Activated CD4-positive, alpha-beta memory T cell treated with anti-CD3 and anti-CD28 coated beads, Interleukin-2, amount 10 ng/mL, durations not matched to agents 7 days and 5 days (primary cell): ENCODE measurements at places on chromosomes 6 and 20. TPM values are rescaled to one million over a fixed set of nuclear protein-coding genes. Genes with fewer than 3 reads are reported as not detected.

DNA sequence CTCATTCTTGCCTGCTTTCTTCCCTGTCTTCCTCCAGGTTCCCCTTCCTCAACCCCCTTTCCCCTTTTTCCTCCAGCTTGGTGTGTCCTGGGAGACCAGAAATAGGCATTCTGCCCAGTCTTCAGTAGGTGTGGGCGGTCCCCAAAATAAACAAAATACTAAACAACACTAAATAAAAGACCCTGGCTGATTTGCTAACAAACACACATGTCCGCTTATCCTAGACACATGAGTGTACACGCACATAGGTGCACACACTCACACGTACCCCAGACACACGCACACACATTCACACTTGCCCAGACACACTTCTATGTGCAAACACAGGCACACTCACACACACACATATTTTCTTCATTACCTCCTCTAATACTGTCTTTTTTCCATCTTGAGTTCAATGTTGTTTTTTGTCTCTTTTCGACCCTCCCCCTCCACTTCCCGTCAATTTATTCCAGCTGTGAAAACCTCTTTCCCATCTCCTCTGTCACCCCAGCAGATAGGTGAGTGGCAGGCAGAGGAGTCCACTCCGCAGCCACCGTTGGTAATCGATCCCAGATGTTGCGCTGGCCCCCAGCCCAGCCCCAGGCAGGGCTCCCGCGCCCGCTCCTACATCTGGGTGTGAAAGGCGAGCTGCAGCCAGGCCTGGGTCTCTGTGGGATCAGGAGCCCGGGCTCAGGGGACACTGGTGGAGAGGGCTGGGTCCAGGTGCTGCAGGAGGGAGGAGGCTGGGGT, 56.9 kb upstream of the FOXP4 start:
- no peak overlapping the region for H3K4me3 ChIP-seq
- peaks cover 43% of the 10 kb centered on the region for H3K27me3 ChIP-seq
- H3K27ac ChIP-seq: no peak overlapping the region

DNA sequence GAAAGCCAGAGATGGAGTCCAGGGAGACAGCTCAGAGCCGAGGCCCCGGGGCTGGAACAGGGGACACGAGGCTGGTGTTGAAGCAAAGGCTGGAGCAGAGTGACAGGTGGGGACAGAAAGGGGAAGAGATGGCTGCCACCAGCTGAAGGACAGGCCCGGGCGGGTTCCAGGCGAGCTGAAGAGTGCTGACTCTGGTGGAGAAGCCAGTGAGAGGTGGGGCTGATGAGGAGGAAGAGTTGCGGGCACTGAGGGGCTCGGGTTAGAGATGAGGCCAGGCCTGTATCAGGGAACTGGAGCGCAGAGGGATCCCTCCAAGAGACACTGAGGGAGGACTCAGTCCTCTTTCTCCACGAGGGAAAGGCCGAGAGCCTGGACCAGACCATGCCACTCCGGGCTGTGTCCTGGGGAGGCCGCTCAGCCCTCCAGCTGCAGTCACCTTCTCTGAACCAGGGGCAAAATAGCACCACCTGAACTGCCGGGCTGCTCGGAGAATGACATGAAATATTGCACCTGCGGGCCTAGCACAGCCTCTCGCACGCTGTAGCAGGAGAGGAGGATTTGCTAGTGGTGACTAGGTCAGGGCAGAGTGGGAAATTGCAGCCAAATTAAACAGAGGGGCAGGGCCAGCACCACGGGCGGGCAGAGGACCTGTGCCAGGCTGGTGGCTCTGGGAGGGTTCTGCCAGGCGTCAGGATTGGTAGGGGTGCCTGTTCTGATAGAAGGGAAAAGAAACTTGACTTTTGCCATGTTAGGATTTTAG, 175.9 kb downstream of the ZDHHC14 start:
- no peaks in the 10 kb centered on the region for H3K36me3 ChIP-seq
- H3K4me3 ChIP-seq: no peak overlapping the region
- peaks cover 38% of the 10 kb centered on the region for H3K4me1 ChIP-seq
- no peak for DNase-seq

- no peaks in the 10 kb centered on the region for H3K27me3 ChIP-seq
- no peak overlapping the region for H3K4me3 ChIP-seq
- H3K4me1 ChIP-seq: no peaks in the 10 kb centered on the region
- H3K36me3 ChIP-seq: no peaks in the 10 kb centered on the region
Observed at GRCh38 chr20:63163596-63164483, 52.1 kb downstream of the YTHDF1 start.

DNA sequence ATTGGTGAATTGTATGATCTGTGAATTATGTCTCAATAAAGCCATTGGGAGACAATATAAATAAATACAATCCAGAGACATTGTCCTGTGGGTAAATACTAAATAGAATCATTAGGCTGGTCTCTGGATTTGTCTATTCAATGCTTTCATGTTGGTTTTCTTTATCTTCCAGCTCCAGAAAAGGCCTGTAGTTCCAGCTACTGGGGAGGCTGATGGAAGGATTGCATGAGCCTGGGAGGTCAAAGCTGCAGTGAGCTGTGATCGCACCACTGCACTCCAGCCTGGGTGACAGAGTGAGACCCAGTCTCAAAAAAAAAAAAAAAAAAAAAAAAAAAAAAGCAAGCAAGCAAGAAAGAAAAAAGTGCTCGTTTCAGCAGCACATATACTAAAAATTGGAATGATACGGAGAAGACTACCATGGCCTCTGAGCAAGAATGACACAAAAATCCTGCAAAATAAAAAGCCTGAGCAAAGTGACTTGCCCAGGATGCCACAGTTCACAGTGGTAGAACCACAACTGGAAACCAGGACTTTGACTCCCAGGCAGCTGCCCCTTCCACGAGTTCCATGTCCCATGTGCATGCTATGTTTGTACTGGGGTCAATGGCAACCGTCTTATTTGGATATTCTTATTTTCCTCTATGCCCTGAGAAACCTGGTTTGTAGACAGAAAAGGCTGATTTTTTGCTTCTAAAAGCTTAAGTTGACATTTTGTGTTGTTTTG, 33.6 kb upstream of the GMPR start:
- no peak for DNase-seq
- no peak overlapping the region for H3K4me3 ChIP-seq
- no peak overlapping the region for H3K27ac ChIP-seq
- peaks cover 29% of the 10 kb centered on the region for H3K27me3 ChIP-seq
- H3K4me1 ChIP-seq: peaks cover 2% of the 10 kb centered on the region

SAYSD1 gene
- 10.4 TPM for total RNA-seq

- peaks cover 26% of the 10 kb centered on the region for H3K36me3 ChIP-seq
- peaks cover 47% of the 10 kb centered on the region for H3K4me1 ChIP-seq
- no peaks in the 10 kb centered on the region for H3K27me3 ChIP-seq
- DNase-seq: no peak
Observed at GRCh38 chr20:17614176-17614811, 44.4 kb downstream of the DSTN start.

DNA sequence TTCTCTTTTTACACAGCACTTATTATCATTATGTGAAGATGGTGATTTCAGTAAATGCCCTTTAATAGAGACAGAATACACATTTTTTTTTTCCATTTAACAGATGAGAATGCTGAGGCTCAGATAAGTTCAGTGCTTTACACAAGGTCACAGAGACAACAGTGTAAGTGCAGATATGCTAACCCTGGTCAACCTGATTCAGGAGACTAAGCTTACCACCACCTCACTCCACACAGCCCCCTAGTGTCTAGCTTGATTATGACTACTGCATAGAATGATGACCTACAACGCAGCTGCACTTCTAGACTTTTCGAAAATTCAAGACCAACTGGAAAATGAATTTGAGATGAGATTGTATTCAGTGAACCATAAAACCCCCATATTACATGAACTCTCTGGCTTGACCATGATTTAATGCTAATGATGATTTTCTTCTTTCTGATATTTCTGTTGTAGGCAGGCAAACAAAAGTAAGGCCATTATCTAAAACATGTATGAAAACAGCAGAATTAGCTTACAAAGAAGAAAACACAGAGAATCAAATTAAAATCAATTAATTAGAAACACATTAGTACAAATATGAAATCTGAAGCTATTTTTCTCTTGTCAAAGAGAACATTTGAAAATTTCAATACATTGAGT, 212.1 kb upstream of the PHACTR1 start:
- H3K4me1 ChIP-seq: no peaks in the 10 kb centered on the region
- no peaks in the 10 kb centered on the region for H3K36me3 ChIP-seq
- no peak overlapping the region for H3K27ac ChIP-seq
- DNase-seq: no peak

DNA sequence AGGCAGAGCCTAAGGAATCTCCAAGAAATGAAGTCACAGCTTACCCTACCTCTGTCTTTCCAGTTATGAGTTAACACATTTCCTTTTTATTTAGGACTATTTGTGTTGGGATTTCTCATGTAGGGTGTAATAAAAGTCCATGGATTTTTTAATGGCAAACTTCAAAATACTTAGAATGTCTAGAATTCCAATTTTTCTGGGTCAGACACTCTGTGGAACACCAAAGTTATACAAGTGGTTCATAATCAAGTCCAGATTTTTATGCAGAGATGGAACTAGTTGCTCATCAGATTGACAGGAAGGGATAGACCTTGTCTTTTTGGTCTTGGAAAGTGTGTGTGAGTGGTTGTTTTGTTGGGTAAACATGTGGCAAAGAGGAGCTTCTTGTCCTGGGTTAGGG, 303.5 kb upstream of the RNF24 start:
- no peak overlapping the region for H3K27ac ChIP-seq
- DNase-seq: no peak
- no peaks in the 10 kb centered on the region for H3K4me1 ChIP-seq
- no peaks in the 10 kb centered on the region for H3K36me3 ChIP-seq
- H3K4me3 ChIP-seq: no peak overlapping the region
- peaks cover 6% of the 10 kb centered on the region for H3K27me3 ChIP-seq

ACSS1 gene
- total RNA-seq: 38.3 TPM

- DNase-seq: peak; percentile 77
- no peak overlapping the region for H3K27ac ChIP-seq
- peaks cover 22% of the 10 kb centered on the region for H3K4me1 ChIP-seq
- H3K4me3 ChIP-seq: no peak overlapping the region
- H3K36me3 ChIP-seq: peaks cover 52% of the 10 kb centered on the region
Observed at GRCh38 chr6:37483917-37484785, 15.5 kb downstream of the CCDC167 start.

DNA sequence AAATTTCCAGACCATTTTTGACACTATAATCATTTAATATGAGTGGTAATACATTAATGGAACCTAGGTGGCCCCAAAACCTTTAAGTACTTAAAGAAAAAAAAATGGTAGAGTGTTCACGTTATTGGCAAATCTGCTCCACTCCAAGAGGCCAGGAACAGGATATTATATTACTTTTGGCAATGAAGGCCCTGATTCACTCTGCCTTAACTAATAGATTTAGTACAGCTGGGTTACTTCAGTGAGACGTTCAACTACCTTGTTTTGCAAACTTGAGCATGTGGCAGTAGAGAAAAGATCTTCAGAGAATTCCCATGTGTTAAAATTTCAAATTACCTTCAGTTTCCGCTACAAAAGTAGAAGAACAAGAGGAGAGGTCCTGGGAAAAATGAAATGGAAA, 12.8 kb downstream of the ADNP start:
- H3K4me3 ChIP-seq: no peak overlapping the region
- no peak overlapping the region for H3K27ac ChIP-seq
- no peaks in the 10 kb centered on the region for H3K27me3 ChIP-seq
- peaks cover 53% of the 10 kb centered on the region for H3K4me1 ChIP-seq
- H3K36me3 ChIP-seq: peaks cover 32% of the 10 kb centered on the region

DNA sequence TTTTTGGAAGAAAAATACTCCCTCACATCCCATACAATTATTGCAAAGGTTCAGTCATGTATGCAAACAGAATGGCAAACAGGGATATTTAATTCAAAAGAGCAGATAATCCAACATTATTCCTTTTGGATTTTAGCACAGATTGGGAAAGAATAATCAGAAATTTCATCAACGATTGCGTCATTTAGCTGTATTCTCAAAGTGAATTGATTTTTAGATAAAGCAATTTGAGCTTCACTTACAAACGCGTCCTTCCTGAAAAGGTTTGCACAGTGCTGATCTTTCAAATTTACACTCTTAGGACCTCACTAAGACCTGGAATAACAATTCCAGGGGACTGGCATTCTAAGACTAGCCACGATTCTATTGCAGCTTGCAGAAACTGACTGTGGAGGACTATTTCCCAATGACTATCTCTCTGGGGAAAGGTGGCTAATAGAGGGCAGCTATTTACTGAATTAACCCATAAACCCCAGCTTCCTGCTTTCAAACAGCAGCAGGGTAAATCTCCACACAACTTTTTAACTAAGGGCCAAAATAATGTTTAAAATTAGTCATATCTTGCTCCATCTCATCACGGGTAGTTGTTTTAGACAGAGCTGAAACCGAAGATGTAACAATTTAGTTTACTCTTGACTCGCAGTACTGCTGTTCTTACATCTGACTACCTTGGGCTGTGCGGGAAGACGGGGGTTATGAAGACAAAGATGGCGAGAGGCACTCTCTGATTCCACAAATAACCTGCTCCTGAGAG, 131.2 kb upstream of the FAM184A start:
- no peak overlapping the region for H3K27ac ChIP-seq
- peaks cover 10% of the 10 kb centered on the region for H3K36me3 ChIP-seq
- H3K4me3 ChIP-seq: no peak overlapping the region
- no peaks in the 10 kb centered on the region for H3K27me3 ChIP-seq

DNA sequence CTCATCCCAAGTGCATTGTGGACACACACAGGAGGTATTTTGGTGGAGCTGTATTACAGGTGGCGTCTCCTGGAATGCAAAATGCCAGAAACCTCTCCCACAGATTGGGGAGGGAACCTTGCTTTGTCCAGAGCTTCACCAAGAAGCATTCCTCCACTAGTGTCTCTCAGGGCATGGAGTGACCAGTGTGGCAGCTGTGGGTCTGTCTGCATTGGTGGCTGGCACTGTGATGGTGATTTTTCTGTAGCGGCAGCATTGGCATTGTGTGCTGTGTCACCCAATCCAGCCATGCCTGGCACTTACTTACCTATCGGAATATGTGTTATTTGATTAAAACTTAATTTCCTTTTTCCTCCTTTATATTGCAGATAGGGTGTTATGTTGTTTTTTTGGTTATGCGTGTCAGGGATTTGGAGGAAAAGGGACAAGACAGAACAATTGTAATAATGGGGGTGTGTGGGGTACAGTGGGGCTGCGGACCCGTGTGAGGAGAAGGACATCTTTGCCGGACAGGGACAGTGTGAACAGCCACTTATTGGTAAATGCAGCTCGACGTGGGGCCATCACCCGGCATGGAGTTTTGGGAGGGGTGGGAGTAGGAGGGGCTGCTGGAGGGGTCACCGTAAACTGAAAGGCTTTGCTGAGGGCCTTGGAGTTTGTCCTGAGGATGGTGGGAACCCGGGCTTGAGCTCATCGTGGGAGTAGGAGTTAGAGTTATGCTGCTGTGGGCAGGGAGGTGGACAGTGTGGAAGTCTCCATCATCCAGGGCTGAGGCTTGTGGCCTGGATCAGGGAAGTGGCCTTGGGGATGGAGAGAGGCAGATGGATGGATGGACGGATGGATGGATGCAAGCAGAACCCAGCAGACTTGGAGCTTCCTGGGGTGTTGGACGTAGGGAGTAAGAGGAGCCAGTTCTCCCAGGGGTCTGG, 105.0 kb downstream of the SYCP2 start:
- no peaks in the 10 kb centered on the region for H3K4me1 ChIP-seq
- no peaks in the 10 kb centered on the region for H3K36me3 ChIP-seq
- H3K27ac ChIP-seq: no peak overlapping the region
- peaks cover 2% of the 10 kb centered on the region for H3K27me3 ChIP-seq
- peak; percentile 11 for DNase-seq

RSPO3 gene
- not detected for total RNA-seq
